GM13977 (cell line): ENCODE measurements at places on chromosomes 6 and 20.

- no peak for DNase-seq
These were observed 283.9 kb upstream of the SUPT3H start for GRCh38 chr6:45661661-45662060.

DNA sequence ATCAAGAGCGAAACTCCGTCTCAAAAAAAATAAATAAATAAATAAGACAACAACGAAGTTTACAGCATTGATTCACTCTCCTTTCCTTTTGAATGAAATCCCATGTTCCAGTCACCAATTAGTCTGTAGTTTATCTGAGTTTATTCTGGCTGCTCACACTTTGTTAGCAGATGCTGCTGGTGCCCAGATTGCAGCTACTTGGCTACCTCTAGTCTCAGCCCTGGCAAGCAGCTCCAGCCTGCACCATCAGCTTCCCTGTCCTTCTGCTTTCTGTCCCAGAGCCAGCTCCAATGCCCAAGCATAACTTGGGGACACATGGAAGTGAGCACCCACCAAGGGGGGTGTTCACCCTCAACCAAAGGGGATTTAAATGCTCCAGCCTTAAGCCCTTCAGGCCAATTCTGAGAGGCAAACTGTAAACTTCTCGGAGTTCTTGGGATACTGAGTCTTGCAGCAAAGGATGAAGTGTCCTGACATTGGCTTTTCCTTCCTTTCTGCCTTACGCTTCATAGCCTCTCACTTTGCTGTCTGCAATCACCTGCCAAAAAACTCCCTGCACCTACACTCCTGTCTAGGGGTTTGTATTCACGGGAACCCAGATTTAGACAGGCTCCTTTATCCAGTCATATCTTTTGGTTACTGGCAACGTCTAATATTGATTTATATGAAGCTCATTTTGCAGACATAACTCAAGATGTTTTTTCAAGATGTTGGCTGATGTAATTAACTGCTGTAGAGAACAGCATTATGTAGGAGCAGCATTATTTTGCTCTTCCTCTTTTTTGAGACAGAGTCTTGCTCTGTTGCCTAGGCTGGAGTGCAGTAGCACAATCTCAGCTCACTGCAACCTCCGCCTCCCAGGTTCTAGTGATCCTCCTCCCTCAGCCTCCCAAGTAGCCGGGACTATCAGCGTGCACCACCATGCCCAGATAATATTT lies 9.8 kb upstream of the TASP1 start:
- DNase-seq = no peak

DNA sequence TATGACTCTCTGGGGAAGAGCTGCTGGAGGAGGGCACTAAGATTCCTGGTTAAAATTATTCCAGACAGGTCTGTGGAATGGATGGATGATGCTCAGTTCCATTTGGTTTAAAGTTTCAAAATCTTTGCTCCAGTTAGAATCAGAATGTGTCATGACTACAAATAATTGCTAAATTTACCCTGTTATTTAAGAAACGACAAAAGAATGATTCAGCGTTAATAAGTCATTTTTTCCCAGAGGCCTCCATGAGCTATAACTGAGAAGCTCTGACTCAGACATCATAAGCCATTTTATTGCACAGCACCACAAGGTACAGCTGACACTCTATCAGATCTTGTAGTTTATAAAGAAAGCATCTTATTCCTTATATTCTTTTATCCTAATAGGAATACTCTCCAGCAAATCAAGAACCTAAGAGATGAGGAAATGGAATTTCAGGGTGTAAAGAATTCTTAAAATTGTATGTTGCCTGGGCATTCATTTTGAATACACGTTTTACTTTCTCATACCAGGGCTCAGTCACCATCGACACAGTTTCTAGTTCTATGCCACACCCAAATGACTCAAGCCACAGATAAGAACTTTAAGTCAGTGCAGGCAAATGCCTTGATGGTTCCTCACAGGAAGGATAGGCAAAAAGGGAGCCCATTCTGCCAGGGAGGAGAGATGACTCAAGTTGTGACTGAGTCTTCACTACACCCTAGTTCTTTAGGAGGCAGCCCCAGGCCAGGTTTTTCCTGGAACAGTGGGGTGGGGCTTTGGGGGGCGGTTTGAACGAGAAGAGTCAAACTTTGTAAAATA lies 636.0 kb downstream of the MMUT start:
- no peak for DNase-seq

- no peak for DNase-seq
These were observed 125.1 kb upstream of the BTBD3 start for GRCh38 chr20:11792568-11792953.

- no peak for DNase-seq
These were observed 511.6 kb downstream of the CDH26 start for GRCh38 chr20:60469829-60470228.

DNA sequence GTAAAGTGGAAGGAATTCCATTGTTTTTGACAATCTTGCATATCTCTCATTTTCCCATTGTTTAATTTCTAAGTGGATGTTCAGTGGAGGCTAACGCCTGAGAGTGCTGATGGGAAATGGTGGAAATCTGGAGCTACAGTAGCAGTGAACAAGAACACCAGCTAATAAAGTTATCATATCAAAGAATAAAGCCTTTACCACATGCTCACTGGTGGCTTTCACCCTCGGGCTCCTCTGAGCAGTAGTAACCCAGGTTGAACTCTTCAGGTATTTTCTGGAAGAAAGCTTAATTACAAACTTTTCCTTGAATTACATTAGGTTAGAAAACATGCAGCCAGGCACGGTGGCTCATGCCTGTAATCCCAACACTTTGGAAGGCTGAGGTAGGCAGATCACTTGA lies 10.4 kb upstream of the ACAT2 start:
- DNase-seq = no peak

GRCh38 chr6:77361018-77361417 lies 102.3 kb downstream of the HTR1B start:
- no peak for DNase-seq

- no peak for DNase-seq
These were observed 30.6 kb downstream of the DCBLD1 start for GRCh38 chr6:117512987-117513573.

- no peak for DNase-seq
These were observed 361.9 kb downstream of the BCKDHB start for GRCh38 chr6:80468398-80468797.

DNA sequence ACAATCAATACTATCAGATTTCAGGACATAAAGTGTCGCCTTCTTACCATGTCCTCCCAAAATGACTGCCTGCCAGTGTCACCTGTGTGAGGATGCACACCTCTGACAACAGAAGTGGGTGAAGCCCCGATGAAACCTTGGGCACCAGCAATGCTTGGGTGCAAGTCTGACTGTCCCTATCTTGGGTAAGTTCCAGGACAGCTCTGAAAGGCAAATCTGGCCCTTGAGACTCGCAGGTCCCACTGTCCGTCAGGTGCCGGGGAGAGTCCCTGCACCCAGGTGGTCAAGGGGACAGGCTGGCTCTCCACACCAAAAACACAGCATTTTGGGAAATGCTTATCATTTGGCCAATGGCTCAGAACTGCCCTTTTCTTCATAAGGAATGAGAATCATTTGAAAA lies 43.3 kb downstream of the EZR start:
- DNase-seq = no peak

DNA sequence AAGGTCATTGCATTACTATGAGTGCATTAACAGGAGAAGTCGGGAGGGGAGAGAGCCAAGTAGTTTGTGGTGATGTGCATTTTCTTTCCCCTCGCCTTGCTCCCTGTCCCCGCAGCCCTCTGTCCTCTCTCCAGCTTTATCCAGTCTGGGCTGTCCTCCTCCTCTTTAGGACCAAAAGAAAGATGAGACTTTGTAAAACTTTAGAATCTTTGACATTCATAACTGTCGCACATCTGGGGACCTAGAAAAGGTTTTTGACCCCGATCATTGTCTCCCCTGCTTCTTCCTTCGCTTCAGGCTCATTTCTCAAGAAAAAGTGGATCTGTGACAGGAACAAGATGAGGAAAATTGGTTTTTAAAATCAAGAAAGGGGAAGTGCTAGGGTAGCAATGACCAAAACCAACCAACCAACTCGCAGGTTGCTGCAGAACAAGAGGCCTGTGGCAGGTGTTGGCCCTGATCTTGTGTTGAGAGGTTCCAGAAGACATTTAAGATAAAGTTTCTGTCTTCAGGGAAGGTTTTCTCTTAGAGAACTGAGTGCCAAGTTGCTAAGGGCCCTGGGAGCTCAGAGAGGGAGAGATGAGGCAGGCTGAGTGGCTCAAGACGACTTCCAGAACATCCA lies 17.6 kb downstream of the SYTL3 start:
- DNase-seq = no peak

DNA sequence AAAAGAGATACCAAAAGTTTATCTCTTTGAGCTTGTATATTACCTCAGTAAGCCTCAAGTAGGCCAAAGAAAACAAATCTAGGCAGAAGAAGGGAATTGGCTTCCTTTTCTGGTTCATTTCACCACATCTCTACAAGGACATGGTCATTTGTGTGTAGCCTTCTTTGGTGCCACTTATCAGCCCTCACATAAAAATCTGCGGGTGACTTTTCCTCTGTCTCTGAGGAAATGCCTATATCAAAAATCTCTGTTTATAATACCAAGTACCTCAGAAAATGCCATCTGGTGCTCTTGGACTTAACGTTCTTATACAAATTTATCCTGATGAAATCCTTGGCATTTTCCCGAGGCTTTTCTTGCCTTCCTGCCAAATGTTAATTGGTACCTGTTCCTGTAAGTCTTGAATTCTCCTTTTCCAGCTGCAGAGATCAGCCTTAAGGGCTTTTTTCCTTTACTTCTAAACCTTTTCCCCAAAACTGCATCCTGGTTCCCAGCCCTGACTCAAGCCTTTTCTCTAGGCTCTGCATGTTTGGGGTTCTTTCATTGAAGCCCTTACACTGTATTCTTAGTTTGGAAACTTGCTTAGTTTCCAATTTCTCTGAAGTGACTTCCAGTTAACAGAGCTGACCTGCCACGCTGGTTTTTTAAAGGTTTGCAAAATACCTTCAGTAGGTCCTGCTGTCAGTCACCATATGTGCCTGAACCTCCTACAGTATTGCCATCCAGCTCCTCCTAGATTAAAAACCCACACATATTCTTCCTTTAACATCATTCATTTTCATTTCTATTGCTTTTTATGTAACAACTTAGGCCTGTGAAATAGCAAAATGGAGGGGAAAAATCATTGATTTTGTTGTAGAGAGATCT lies 191.2 kb upstream of the PREP start:
- no peak for DNase-seq

- DNase-seq = no peak
These were observed 4.5 kb downstream of the SOX4 start for GRCh38 chr6:21597801-21598673.

DNA sequence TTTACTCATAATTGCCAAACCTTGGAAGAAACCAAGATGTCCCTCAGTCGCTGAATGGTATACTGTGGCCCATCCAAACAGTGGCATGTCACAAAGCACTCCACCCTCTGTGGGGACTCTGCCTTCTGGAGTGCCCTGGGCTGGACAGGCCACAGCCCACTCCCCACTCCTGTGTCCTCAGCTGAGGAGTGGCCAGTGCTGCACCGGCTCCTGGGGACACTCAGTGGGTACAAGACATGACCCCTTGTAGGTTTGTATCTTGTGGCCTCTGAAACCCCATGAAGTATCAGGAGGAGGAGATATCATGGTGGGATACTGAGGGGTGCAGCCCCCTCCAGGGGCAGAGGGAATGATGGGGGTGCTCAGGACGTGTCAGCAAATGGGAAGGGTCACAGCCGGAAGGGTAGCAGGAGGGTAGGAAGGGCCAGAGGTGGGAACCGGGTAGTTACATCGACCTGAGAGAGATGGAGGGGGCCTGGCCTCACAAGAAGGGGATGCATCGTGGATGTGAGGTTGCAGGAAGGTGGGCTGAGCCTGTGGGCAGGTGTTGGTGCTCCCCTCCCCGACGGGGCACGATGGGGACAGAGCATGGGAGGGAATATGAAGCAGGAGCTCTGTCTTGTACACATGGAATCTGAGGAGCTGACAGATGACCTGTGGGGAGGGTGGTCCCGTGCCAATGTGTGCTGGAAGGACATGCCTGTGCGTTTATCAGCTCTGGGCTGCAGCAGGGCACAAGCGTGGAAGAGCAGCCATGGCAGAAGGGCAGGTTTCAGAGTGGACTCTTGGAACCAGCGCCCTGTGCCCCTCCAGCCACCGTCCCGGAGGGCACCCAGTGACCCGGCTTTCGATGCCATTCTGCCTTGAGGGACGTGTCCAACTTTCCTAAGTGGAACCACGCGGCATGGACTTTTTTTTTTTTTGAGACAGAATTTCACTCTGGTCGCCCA lies 11.9 kb upstream of the HELZ2 start:
- no peak for DNase-seq

DNA sequence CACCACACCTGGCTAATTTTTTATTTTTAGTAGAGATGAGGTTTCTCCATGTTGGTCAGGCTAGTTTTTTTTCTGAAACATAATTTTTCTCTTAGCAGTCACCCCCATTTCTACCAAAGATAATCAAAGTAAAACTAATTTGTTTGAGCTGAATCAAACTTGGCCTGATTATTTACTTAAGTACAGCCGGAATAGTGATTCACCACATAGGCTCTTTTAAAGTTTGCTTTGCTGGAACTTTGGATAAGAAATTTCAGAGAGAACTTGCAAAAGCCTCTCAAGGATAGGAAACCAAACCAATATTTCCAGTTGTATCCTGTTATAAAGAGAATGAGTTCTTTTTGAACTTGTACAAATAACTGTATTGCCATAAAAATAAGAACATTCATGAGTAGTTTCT lies 105.0 kb upstream of the SYNCRIP start:
- no peak for DNase-seq

DNA sequence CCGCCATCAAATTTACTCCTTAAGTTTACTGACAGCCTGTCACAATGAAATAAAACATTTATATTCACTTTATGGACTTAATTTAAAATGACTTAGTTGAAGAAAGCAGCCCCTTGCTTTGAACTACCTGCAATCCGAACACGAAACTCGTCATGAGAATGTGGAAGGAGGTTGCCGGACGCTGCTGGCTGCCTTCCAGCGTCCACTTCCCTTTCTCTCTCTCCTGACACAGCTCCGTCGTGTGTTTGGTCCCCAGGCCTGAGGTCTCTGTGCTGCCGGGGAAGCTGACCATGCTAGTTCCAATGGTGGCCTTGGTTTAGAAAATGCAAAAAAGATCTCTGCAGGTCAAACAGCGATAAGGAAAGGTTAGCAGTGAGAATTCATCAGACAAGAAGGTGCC lies 519.7 kb downstream of the CDH26 start:
- DNase-seq = no peak

- DNase-seq = no peak
These were observed 5.3 kb downstream of the NHLRC1 start for GRCh38 chr6:18117136-18117535.

DNA sequence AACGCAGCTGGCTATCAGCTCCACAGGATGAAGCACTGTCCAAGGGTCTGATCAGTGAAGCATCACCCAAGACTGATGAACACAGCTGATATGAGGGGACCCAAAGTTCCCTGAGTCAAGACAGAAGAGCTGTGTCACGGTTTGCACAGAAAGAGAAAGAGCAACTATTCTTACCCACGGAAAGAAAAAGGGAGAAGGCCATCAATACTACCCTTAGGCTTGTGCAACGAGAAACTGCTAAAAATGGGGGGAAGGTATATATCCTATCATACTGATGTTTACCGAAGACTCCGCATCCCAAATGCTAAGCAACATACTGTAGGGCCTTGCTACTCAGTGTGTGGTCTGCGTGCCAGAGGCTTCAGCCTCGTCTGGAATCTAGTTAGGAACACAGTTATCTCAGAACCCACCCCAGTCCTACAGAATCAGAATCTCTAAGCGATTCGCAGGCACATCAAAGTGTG lies 665 bp downstream of the FASTKD5 start:
- DNase-seq = peak; percentile 31
